NT2/D1 (cell line): ENCODE measurements at places on chromosomes 2 and 18.

DNA sequence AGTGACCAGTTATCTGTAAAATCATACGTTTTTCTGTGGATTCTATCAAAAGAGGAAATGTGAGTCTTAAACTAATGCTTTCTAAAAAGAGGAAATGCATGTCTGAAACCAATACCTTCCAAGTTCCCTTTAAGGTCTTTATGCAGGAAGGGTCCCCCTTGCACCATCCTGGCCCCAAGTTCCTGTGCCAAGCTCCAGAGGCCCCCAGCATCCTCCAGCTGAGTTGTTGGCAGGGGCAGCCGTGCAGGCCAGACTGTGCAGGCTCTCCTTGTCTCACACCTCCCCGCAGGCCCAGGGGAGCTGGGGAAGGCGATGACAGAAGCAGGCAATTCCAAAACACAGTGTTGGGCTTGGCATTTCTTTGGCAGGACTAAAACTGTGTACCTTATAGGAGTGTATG, 39.2 kb downstream of the DPYSL5 start:
- DNase-seq = no peak

DNA sequence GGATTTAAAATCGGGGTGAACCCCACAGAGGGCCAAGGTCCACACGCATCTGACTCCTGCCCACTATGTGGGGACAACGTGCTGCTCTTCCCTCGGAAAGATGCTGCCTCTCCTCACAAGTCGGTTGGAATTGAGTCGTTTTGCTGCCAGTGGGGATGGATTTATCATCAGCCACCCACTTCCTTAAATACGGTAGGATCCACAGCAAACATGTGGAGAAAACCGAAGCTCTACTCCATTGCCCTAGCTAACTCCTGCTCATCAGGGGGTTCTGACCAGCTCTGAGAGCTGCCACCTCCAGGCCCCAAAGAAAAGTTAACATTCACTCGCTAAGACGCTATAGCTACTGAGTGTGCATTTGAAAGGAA, 80.9 kb downstream of the CHRNA1 start:
- DNase-seq = no peak

- no peak for DNase-seq
Measured at GRCh38 chr2:238466243-238466756, 39.6 kb downstream of the ASB1 start.

DNA sequence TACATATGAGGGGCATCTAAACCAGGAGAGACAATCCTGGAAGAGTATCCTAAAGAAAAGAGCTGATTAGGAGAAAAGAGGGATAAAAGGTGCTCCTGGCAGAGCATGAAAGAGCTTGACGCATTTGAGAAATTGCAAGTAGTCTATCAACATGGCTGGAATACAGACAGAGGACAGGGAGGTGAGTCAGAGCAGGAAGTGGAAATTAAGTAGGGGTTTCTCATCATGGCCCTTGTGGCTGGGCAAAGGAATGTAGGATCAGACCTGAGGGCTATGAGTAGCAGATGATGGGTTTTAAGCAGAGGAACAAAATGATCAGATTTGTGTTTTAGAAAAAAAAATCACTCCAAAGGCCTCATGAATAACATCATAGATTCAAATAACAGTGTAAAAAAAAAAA, 49.2 kb upstream of the UGP2 start:
- DNase-seq = no peak

DNA sequence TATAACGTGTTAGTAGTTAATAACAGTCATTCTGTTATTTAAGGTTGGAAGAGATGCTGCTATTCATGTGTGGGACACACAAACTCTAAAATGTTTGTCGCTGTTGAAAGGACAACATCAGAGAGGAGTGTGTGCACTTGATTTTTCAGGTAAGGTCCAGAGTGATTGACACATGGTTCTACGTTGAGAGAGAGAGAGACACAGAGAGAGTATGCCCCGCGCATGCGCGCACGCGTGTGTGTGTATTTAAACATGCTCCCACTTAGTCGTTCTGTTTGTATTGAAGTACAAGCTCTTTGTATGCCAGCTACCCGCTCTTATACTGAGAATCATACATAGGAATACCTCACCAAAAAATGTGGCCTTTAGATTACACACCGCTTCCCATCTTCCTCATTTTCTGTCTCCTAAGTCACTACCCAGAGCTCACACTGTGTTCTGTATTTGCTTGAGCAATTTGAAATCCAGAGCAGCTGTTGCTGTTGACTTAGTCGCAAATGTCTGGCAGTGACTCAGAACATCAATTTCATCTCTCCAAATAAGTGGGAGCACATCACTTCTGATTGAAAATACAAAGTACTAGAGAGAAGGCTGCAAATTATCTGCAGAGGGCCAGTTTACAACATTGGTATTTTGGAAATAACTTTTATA, 148.1 kb downstream of the EML6 start:
- no peak for DNase-seq

DNA sequence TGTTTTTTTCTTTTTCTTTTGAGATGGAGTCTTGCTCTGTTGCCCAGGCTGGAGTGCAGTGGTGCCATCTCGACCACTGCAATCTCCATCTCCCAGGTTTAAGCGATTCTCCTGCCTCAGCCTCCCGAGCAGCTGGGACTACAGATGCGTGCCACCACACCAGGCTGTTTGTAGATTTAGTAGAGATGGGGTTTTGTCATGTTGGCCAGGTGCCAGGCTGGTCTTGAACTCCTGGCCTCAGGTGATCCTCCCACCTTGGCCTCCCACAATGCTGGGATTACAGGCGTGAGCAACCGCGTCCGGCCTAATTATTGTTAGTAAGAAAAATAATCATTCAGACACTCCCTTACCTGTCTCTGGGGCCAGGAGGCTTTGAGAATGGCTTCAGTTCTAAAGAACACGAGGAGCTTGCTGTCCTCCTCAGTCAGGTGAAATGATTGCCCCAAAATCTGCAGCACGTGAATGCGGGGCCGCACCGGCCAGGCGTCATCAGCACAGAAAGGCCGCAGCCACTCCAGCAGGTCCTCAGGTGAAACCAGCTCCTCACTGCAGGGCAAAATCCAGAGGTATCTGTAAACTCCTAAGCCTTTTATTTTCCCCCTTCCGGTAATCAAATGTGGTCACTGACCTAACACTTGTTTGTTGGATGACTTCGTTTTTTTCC, 342.6 kb downstream of the NBAS start:
- no peak for DNase-seq

GRCh38 chr18:49524349-49524748, 37.3 kb upstream of the C18orf32 start:
- no peak for DNase-seq

DNA sequence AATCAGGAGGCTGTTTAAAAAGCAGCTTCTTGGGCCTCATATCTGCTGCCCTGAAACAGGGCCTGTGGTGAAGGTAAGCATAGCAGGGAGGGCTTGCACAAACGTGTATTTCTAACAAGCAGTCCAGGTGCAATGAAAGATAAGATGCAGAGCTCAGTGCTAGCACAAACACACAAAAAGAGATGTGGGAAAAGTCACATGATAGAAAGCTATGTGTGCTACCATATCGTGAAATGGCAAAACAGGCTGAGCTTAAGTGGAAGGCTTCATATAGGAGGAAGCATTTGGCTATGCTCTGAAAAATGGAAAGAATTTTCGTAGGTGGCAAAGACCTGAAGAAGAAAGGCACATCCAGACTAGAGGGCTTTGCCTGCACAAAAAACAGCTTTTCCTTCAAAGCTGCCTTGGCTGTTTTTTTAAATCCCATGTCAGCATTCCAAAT, 10.2 kb downstream of the RSAD2 start:
- no peak for DNase-seq

DNA sequence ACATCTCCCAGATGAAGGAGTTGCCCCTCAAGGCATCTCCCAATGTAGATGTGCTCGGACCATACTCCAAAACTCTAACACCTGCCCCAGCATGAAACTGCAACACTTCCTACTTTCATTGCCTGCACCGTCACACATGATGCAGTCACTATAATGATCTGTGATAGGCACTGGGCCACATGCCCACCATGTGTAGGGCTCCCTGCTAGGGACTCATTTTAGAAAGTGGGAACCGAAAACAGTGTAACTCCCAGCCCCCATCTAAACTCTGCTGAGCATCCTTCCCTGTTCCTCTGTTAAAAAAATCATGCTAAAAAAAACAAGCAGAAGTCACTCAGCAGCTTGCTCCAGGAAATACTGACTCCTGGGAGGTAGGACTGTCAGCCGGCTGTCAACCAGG, 496.1 kb upstream of the RAB6C start:
- no peak for DNase-seq

GRCh38 chr2:65277791-65278483, 50.3 kb downstream of the ACTR2 start:
- DNase-seq = no peak

- DNase-seq = no peak
Measured at GRCh38 chr2:144320491-144320890, 199.4 kb downstream of the ZEB2 start.

DNA sequence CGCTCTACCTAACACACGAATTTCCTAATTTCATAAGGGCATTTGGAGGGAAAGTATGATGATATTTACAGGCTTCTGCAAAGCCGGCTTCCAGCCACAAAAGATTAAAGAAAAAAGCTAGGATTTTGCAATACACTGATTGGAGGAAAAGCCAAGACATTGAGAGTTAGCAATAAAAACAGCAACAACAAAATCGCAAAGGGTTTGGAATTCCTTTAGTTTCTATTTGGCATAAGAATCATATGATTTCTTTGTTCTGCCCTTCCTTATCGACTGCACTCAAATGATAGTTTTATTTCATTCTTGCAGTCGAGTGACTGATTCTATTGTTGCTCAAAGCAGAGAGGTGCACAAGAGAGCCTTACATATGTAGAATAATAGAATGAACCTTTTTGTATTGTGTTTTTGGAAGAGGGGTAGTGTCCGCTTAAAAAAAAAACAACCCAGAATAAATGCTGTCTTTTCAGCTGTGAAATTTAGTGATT, 3.9 kb upstream of the ZNF532 start:
- no peak for DNase-seq

- no peak for DNase-seq
Measured at GRCh38 chr2:33272001-33272400, 204.4 kb upstream of the RASGRP3 start.

DNA sequence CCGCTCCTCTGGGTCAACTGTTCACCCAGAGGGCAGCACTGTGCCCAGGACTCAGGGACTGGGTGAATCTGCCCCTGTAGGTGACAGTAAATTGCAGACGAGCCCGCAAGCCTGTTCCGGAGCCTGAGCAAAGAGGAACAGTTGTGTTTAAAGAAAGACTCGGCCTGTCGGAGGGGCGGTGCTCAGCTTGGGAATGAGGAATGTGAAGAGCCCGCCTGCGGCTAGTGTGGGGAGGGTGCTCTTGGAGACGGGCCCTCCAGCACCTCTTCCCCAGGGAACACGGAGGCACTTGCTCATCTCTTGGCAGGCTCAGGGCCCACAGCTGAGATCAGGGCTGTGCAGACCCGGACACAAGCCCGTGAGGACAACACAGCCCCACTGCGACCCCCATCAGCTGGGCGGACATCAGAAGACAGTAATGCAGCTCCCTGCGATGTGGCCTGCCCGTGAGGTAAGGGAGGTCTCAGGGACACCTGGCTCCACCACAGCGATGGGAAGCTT, 299.0 kb downstream of the NDUFA10 start:
- DNase-seq = no peak

- no peak for DNase-seq
Measured at GRCh38 chr2:182078988-182079602, 93.4 kb downstream of the PPP1R1C start.

- DNase-seq = no peak
Measured at GRCh38 chr2:72991980-72992733, 74.8 kb downstream of the EMX1 start.

DNA sequence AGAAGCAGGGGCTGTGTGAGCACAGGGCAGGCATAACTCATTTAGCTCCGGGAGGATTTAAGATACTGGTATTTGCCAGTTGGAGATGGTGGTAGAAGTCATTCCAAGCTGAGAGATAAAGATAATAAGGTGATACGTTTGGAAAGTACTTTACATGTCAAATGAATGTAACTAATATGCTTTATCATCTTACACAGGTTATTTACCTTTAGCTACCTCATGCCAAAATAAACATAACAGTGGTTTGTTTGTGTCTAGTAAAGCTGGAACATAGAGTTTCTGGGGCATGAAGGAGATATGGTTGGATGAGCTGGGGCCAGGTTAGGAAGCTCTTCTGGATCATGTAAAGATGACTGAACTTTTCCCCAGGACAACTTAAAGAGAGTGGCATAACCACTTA, 126.9 kb upstream of the PIK3C3 start:
- DNase-seq = no peak

DNA sequence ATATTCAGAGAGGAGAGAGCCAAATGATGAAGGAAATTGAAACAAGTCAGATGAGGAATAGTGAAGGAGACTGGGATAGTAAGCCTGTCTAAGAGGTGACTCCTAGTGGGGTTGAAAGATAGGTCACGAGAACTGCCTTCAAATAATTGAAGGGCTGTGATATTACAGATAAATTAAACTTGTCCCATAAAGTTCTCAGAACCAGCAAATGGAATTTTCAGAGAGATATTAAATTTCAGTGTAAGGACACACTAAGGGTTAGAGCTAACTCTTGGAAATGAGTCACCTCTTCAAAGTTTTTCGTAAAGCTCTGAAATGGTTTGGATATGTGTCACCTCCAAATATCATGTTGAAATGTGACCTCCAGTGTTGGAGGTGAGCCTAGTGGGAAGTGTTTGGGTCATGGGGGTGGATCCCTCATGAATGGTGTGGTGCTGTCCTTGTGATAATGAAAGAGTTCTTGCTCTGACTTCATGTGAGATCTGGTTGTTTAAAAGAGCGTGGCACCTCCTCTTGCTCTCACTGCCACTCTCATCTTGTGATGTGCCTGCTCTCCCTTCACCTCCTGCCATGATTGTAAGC, 87.3 kb downstream of the BABAM2 start:
- no peak for DNase-seq

- no peak for DNase-seq
Measured at GRCh38 chr2:240430595-240430994, 4.9 kb upstream of the GPC1 start.

GRCh38 chr18:59802031-59802430, 97.8 kb upstream of the PMAIP1 start:
- DNase-seq = no peak

- peak; percentile 28 for DNase-seq
Measured at GRCh38 chr2:59025157-59025757, 784.1 kb upstream of the FANCL start.

GRCh38 chr2:176002688-176003210, 682 bp upstream of the LNPK start:
- DNase-seq = no peak

DNA sequence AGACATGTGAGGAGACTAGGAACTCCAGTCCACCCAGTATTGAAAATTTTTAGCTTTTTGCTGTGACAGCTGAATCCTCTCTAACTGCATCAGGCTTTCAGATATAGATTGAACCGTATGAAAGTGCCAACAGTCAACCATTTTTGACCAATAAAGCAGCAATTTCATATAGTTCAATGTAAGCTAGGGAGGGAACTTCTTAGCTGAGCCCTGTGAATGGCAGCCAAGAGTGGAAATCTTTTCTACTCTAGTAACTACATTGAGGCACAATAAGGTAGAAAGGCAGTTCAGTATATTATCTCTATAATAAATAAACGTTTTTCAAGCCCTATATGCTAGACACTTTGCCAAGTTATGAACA, 96.3 kb upstream of the TANK start:
- DNase-seq = no peak
